Epithelial cell of proximal tubule (primary cell): ENCODE measurements at places on chromosomes 7 and 10. TPM values are rescaled to one million over a fixed set of nuclear protein-coding genes. Genes with fewer than 3 reads are reported as not detected.

- DNase-seq = no peak
Observed at GRCh38 chr10:119161680-119162451, 3.6 kb downstream of the SFXN4 start.

DNA sequence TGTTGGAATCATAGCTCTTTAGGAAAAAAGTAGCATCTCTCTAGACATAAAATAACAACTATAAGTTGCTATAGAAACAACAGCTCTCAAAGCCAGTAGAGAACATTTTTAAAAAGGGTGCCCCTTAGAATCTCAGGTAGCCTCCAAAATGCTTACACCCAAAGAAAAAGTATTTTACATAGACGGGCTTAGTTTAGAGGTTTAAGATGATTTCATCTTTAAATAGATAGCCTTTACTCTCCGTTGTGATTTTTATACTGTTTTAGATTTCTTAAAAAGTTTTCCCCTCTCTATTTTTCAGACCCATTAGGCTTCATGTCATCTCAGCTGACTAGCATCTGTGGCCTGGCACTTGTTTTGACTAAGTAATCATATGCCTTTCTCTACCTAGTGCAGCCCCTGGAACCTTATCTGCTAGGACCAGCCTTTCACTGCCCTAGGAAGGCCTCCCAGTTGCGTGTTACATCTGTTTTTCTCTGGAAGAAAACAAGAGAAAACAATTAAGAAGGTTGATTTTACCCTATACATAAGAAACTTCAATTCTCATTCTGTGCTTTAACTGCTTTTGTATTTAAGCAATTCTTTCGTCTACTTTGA, 6.9 kb upstream of the BPGM start:
- no peak for DNase-seq

- DNase-seq = no peak
Observed at GRCh38 chr7:82164813-82165212, 278.8 kb downstream of the CACNA2D1 start.

GRCh38 chr7:129438839-129439651, 4.8 kb downstream of the STRIP2 start:
- DNase-seq = peak; percentile 63

DNA sequence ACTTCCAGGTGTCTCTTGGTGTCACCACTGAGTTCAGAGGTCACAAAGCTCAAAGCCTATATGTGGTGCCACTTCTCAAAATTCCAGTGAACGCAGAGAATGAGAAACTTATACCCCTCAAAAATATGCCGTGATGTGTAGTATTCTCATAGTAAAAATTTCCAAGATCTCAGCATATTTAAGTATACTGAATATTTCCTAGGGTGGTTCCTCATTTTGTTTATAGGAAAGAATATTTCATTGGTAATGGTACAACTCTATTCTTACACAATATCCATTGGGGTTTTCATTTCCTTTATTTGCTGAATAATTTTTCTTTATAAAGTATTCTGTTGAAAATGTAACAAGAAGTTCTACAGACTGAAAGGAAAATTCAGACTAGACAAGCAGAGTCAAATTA, 58.9 kb upstream of the ADO start:
- DNase-seq = no peak

The LRRC4 gene
- 1.1 and 1.3 TPM in 2 replicates for total RNA-seq

The CAMK2B gene
- total RNA-seq = not detected in 2 replicates

The CPA4 gene
- 19.2 and 19.6 TPM in 2 replicates for total RNA-seq
